MM.1S (cell line): ENCODE measurements at places on chromosomes 2 and 18.

- no peak for DNase-seq
Measured at GRCh38 chr2:129437725-129438124, 541.7 kb upstream of the RAB6C start.

GRCh38 chr2:224360801-224361251, 41.1 kb downstream of the FAM124B start:
- no peak for DNase-seq

GRCh38 chr18:79399275-79400081, 3.7 kb downstream of the NFATC1 start:
- no peak for DNase-seq

GRCh38 chr2:179855673-179856072, 5.7 kb downstream of the ZNF385B start:
- no peak for DNase-seq

GRCh38 chr18:27581296-27581904, 396.3 kb upstream of the CHST9 start:
- no peak for DNase-seq

DNA sequence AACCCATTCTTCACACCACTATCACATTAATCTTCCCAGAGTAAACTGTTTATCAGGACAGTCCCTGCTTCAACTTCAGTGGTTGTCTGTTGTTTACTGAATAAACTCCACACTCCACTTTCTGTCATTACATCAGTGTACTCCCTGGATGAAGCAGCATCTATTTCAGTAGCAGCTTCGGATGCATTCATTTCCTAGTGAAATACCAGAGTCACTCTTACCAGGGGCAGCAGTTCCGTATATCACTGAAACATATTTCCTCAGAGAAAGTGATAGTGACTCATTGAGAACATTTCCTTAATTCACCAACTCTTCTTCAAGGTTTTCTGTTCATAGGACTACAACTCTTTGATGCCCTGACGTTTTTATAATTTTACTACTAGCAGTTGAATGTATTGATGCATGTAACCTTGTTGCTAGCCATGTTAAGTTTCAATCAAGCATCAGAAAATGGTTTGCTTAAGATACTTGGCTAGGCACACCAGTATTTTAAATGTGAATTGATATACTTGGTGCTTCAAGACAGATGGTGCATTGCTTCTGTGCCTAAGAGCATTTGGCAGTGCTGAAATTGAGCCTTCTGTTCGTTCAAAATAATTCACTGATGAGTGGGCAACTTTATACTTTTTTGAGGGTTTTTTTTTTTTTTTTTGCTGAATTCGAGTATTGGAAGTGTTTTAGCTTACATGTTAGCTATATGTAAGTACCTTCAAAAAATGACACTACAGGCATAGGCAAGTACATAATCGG, 92.3 kb downstream of the UBE2E3 start:
- no peak for DNase-seq

- DNase-seq, result peak; percentile 70
Measured at GRCh38 chr2:109255654-109256053, 126.6 kb downstream of the SH3RF3 start.

GRCh38 chr2:44553456-44553855, 191.7 kb downstream of the CAMKMT start:
- no peak for DNase-seq

GRCh38 chr2:45169339-45170190, 160.3 kb upstream of the SIX2 start:
- DNase-seq, result peak; percentile 35

DNA sequence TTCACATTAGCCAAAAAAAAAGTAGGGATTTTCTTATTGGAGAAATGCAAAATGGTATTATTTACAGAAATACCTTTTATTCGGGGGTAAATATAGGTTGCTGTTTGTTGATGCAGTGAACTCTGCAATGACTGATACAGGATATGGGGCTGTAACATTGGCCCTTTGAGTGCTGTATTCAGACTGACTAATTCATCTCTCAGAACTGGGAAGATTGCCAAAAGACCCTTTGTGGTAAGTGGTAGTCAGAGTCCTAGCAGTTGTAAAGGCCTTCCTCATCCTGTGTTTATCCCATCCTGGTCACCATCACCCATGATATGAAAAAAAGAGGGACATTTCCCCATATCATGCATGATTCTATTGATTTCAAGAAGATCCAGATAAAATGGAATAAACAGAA, 14.0 kb upstream of the DCC start:
- no peak for DNase-seq

GRCh38 chr18:65788373-65788772, 37.6 kb downstream of the CDH7 start:
- peak; percentile 82 for DNase-seq

GRCh38 chr2:28311660-28312249, 80.9 kb upstream of the FOSL2 start:
- no peak for DNase-seq

DNA sequence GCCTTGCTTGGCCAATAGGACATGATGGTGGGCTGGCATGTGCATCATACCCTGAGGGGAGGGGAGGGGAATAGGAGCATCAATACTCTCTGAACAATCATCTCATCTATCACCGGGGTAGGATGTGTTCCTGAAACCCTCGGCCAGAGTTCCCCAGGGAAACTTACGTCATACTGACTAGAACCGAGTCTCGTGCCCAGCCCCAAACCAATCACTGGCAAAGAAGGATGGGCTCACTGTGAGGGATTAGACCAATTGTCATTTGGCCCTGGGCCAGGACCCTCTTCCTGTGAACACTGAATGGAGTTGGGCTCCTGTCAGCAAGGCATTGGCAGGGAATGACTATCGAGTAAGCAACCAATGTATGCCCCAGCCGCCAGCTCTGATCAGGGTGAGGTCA, 261.5 kb downstream of the MYCN start:
- DNase-seq, result no peak

DNA sequence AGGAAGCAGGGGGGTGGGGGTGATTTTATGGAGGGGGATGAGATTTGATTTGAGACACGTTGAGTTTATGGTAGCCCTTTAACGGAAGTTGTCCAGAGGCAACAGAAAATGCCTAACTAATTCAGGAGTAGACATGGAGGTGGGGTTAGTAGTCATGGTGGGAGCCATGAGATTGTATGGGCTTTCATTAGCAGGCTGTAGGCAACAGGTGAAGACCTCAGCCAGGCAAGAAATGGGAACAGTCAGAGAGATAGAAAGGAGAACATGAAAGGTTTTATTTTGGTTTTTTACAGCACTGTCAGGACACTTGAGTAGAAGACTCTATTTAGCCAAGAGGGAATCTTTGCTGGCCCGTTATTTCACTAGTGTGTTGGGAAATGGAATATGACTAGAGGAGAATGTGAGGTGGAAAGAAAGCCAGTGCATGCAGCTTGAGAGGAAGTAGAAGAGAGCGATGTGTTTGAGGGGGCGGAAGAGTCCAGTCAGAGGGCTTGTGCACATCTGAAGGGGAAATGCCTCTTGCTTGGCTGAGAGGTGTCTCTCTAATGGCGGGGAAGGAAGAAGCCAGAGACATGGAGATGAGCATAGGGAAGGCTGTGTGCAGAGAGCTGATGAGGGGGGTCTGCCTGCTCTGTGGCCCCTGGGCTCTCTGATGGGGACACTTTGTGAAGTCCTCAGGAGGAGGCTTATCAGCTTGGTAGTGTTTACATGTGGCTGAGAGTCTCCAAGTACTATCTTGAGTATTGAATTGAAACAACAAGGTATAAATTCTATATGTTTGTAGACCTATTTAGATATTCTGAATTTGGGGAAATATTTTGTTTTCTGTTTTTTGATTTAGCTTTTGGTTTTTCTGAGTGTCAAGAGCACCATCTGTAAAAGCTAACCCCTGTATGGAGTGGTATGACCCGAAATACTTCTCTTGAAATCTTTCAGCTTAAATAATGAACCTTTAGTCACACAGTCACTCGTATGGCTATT, 66.9 kb upstream of the ITM2C start:
- no peak for DNase-seq

DNA sequence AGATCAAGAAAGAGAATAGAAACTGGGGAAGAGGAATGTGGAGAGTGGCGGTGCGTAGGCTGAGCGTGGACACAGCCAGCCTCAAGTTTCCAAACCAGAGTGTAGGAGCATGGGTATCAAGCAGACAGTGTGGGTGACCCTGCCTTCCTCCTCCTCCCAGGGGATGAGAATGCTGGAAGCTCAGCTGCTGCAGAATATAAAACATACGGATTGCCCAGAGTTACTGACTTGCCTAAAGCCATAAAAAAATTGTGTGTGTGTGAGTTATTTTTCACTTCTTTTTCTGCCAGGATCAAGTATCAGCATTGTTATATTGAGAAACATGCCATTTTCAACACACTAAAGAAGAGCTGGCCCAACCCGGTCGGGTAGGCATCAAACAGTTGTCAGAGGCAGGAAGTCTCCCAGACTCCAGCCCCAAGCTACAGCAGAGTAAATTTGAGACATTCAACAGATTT, 333.3 kb upstream of the ACVR2A start:
- DNase-seq, result no peak

DNA sequence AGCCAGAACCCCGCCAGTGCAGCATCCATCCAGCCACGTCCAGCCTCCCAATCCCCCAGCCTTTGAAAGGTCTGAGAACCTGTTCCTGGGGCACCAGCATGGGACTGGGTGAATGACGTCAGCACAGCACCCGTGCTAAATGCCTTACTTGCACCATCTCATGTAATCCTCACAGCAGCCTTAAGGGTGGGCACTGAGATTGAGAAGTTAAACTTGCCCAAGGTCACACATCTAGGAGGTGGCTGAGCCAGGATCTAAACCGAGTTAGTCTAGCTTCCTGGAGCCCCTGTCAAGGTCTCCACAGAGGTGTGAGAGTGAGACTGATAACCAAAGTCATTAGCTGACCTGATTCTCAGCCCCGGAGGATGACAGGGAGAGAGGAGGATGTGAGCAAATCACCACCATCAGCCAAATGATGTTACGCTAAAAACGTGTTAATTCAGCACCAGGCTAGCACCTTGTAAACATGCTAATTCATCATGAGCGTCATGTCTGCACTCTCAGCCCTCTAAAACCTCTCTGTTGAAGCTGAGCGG, 4.6 kb downstream of the CD8A start:
- DNase-seq, result no peak

GRCh38 chr18:76528477-76529432, 33.7 kb upstream of the ZNF516 start:
- DNase-seq, result no peak

GRCh38 chr2:81598453-81598852, 1293.9 kb upstream of the LRRTM1 start:
- no peak for DNase-seq

DNA sequence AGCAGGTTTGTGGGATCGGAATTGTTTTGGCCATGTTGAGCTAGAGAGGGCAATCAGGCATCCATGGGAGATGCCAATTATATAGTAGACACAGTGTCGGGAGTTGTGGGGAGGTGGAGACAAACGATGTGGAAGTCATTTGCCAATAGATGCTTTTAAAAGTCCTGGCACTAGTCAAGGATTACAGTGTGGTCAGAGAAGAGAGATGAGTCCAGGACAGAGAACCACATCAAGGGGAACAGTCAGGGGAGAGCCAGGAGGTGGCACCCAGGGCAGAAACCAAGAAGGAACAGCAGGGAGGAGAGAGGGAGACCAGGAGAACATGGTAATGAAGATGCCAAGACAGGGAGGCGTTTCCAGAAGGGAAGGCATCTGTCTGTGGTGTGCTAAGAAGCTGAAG, 81.2 kb downstream of the ARL4C start:
- DNase-seq, result no peak

DNA sequence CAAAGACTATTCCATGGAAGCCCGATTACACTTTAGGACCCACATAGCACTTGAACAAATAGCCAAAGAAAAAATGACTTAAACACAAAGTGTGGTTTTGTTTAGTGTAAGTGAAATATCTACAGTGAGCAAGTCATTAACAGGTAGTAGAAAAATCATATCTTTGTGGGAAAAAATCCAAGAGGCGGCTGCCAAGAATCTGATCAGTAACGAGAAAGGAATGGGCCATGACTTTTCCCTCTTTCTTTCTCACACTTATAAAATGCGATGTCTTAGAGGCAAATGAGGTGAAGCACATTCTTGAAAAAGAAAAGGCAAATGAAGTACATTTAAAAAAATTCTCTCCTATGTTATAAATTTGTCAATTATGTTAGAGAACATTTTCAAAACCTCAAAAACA, 12.9 kb upstream of the GEMIN6 start:
- DNase-seq, result no peak

DNA sequence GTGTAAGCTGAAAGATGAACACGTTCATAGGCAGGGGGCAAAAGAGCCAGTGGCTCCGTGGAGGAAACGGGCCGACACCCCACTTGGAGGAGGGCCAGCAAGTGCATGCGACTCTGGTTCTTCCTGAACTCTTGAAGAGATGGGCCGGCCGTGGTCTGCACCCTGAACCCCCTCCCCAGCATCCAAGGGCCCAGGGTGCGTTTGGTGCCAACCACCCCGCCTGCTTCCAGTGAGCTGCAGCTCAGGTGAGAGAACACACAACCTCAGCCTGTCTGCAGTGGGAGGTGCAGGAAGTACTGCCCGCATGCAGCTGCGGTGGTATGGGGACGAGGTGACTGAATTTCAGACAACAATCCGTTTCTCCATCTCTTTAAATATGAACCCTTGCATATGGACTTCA, 58.9 kb downstream of the ADNP2 start:
- DNase-seq, result no peak

- DNase-seq, result no peak
Measured at GRCh38 chr2:198259496-198259895, 455.1 kb downstream of the PLCL1 start.

GRCh38 chr2:58441643-58442042, 200.5 kb upstream of the FANCL start:
- DNase-seq, result no peak

DNA sequence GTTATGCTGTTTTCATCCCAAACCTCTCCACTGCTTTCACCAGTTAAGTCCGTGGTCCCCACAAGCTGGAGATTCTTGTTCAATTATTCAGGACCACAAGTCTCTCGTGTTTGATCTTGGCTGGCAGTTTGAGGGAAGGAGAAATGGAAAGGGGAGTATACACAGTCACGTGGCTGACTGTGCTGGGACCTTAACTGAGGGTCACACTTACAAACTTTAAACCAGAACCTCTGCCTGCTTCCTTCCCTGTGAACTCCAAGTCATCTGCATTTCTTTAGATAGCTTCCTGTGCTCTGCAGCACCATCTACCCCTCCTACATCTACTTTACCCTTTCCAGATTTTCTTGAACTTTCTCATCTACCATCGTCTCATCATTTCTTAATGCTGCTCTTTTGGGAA, 91.7 kb downstream of the ARHGEF4 start:
- no peak for DNase-seq

GRCh38 chr2:21301871-21302455, 178.2 kb downstream of the TDRD15 start:
- DNase-seq, result no peak

- no peak for DNase-seq
Measured at GRCh38 chr2:7437141-7437540, 519.9 kb downstream of the RNF144A start.
